T-helper 1 cell (primary cell): ENCODE measurements at places on chromosomes 5 and 9.

DNA sequence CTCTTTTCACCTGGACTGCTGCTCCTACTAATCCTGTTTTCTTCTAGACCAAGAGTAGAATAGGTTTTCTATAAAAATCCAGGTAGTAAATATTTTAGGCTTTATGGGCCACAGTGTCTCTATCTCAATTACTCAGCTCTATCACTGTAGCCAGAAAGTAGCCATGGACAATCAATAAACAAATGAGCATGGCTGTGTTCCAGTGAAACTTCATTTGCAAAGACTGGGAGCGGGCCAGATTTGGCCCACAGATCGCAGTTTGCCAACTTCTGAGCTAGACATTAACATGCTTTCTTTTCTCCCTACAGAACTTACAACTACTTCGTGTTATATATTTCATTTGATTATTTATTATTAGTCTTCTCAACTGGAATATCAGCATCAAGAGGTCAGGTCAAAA lies 30.2 kb downstream of the BRINP1 start:
- no peak for DNase-seq

DNA sequence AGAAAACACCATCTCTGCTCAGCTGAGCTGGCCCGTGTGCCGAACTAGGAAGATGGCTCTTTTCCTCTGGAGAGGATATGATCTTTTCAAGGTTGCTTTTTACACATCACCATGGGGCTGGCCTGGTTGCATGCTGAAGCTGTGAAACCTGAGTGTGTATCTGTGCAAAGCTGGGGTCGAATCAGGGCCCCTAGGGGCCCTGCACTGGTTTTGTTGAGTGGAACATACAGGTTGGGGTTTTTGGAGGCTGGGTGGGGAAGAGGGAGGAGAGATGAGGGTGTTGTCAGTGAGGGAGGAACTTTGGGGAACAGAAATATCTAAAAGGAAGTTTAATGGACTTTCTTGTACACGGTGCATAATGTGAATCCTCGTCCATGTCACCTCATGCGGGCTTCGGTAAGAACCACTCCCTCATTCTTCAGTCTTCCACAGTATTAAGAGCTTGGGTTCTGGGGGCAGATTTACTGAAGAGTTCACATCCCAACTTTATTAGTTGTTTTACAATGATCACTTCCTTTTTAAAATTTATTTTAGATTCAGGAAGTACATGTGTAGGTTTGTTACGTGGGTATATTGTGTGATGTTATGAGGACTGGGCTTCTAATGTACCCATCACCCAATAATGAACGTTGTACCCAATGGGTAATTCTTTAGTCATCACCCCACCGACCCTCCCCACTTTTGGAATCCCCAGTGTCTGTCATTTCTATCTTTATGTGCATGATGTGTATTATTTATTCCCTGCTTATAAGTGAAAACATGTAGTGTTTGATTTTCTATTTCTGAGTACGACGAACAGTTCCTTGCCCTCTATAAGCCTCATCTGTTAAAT lies 238.2 kb downstream of the NR3C1 start:
- no peak for DNase-seq

DNA sequence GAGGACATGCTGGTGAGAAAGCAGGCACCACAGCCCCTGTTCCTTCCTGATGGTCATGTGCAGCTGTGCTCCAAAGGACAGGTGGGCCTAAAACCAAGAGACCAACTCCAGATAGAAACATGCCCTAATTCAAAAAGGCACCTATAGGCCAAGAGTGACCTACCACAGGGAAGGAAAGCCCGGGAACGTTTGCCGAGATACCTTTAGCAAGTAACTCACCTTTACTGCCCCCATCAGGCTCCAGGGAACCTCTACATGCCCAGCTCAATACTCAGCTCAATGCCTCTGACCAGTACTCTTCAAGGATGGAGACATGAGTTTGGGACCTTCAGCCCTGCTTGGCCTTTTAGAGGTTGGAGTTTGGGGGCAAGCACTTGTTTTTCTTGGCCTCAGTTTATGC lies 172.8 kb upstream of the FSTL4 start:
- DNase-seq = no peak

- DNase-seq = no peak
Observed at GRCh38 chr9:94057918-94058317, 26.3 kb upstream of the PTPDC1 start.

DNA sequence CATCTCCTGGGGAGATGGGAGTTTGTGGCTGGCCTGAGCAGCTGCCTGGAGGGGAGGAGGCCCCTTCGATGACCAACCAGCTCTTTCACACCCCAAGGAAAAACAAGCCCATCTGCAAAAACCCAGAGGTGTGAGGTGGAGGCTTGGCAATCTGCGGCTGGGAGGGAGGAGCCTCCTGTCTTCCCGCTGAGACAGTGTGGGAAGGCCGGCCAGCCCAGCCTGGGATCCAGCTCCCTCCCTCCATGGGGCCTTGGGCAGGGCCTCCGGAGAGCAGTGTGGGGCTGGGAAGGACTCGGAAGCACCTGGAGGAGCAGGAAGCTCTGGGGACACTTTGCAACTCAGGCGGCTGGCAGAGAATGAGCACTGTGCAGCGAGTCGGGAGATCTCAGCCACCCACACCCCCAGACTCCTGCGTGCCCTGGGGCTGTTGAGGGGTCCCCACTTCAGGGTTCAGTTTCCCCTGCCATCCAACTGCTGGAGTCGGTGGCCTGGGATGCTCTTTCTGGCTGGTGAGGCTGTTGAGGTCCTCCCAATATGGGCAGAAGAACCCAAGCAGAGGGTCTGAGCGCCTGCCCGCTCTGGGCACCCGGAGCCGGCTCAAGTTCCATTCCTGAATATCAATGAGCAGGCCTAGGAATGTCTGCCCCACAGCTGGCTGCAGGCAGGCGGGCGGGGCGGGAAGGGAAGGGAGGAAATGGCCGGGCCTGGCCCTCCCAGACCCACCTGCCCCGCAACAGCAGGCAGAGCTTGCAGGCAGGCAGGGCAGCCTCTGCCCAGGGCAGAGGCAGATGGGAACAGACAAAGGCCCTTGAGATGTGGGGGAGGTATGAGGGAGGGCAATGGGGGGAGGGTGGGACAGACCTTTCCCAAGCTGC lies 101.1 kb downstream of the FGF18 start:
- DNase-seq = no peak

DNA sequence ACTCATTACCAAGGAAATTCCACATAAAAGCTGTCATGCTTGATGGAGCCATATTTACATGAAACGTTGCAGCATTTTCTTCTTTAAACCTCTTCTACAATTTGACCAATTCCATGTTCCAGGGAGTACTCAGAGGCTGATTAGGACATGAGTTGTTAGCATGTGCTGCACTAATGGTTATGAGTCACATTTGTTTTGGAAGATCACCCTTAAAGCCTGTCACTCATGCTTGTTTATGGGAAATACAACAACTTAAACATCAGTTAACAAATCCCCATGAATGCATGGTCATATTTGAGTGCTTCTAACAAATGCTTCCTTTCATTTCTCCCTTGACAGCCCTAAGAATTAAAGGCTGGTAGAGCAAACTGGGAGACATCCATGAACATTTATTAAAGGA lies 156.1 kb downstream of the GHR start:
- no peak for DNase-seq

- DNase-seq = no peak
Observed at GRCh38 chr5:61245486-61245885, 83.2 kb upstream of the SMIM15 start.
